ENCODE measurements at places on chromosomes 1 and 21.
A peak's percentile ranks its signal among the peaks of the same experiment; 100 is the strongest.

DNA sequence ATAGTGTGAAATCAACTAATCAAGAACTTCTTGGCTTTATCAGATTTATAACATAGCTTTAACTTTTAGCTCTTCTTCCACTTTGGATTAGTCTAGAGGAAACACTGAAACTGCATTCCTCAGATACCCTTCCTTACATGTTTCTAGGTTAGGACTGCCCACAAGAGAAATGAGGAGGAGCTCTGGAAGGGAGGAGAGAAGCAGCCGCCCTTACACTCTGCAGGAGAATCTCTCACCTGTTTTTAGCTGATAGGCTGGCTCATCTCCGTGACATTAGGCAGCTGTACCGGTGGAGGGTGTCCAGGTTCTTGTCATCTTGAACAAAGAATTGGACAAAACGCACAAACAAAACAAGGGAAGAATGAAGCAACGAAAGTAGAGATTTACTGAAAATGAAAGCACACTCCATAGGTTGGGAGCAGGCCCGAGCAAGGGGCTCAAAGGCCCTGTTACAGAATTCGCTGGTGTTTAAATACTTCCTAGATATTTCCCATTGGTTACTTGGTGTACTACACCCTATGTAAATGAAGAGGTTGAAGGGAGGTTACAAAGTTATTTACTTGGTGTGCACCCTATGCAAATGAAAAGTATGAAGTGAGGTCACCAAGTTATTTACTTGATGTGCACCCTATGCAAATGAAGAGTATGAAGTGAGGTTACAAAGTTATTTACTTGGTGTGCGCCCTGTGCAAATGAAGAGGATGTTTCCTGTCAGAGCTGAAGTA lies 524.9 kb upstream of the CHRM3 start:
- DNase-seq, result no peak

DNA sequence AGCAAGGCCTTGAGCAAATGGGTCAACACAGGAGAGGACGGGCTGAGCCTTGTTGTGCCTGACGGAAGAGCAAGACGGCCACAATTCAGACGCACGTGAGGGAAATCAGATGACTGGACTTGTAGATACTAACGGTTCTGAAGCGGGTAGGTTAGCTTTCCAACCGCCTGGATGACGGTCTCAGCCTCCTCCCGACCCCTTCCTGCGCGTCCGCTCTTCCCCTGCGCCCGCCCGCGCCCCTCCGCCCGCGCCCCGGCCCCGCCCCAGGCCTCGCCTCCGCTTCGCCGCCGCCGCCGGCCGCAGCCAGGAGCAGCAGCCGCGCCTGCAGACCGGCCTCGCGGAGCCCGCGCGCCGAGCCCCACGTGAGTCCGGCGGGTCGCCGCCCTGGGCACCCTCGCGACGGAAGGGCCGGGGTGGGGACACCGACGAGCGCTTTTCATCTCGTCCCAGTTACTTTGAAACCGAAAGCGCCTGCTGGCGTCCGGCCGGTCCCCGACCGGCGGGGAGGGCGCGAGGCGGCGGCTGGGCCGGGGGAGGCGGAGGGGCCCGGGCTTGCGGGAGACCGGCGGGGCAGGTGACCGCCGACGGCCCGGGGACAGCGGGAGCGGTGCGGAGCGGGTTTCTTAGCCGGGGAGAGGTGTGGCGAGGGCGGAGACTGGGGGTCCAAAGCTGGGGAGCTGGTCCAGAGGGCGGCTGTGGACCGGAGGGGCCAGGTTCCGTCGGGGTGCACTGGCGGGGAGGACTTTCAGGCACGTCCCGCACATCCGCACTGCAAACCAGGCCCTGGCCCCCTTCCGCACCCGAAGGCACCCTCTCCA lies at the start of gene TRAF5:
Gene TRAF5 (plus strand): TSS at position 306 of the 818 bp plus-strand sequence. CDS start 26,407 bp downstream, outside the sequence.
- DNase-seq, result peak; percentile 55

DNA sequence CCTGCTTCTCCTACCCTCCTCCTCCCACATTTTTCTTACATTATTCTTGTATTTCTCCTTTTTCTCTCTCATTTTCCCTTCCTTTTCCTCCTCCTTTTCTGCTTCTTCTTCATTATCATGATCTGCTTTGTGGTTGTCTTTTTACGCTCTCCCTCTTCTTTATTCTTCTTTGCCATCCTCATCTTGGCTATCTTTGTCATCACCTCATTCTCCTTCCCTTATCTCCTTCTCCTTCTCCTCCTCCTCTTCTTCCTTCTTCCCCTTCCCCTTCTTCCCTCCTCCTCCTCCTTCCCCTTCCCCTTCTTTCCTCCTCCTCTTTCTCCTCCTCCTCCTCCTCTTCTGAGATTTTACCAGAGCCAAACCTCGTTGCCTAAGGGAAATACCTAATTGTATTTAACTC lies 30.5 kb downstream of the RNF187 start:
- DNase-seq, result no peak

GRCh38 chr1:160610569-160611242 lies 31.4 kb upstream of the CD84 start:
- DNase-seq, result no peak

- no peak for DNase-seq
These were observed 10.2 kb downstream of the GSTM3 start for GRCh38 chr1:109730666-109731065.

DNA sequence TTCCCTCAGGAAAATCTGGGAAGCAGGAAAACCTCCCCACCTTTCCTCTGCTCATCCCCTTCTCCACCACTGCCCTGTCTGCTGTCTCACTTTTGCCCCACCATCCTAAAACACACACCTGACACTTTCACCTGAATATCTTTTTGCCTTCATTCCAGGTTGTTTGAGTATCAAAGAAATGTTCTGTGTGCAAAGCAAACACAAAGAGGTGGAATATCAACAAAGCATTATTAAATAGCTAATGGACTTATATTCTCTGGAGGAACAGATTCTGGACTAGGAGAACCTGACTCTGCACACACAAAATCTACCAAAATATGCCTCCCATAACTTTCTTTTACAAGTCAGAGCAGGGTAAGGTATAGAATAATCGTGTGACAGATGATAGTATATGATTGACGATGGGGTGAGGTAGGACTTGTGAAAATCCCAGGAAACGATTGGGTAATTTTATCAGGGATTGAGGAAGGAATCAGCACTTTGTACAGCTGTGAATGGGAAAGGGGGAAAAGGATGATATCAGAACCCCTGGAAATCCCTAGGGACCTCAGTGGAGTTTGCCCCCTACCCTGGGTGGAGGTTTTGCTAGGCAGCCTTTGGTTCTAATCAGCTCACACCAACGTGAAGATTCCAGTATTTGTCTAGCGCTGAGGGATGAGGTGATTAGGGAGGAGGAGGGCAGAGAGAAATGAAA lies 87.7 kb downstream of the PROX1 start:
- DNase-seq, result no peak

DNA sequence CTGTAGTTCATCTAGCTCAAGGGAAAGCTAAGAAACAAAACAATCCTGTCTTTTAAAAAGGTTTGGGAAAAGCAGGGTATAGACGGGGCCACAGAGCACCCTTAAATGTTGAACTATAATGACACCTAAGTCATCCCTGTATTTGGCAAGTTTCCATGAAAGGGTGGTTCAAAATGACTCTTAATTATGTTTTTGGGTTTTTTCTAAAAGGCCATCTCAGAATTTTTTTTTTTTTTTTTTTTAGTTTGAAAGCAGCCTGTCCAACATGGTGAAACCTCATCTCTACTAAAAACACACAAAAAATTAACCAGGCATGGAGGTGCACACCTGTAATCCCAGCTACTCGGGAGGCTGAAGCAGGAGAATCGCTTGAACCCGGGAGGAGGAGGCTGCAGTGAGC lies 22.2 kb downstream of the TOMM20 start:
- no peak for DNase-seq

GRCh38 chr1:154557939-154558719 lies at the start of gene UBE2Q1:
Gene UBE2Q1, minus strand, starts transcription at chr1:154558662. Its CDS starts 109 bp downstream, at chr1:154558553.
- no peak for DNase-seq

- DNase-seq, result no peak
These were observed 975.7 kb upstream of the ADGRL4 start for GRCh38 chr1:79982211-79982610.

- DNase-seq, result no peak
These were observed 115.8 kb downstream of the PTPRC start for GRCh38 chr1:198754670-198755069.

DNA sequence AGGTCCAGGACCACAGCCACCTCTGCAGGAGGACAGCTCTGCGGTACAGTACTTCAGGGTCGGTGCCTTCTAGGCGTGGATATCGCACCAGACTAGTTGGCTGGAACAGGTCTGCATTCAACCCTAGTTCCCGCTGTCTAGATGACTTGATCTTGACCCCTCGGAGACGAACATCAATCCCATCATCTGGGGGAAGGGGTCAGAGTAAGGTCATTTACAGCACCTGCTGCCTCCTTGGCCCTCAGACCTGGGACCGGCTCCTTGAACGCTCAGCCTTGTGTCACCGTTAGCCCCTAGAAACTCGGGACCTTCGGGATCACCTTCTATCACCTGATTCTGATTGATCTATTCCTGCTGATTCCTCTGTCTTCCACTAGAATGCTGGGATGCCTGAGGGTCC lies 2.6 kb downstream of the HECTD3 start:
- DNase-seq, result no peak

DNA sequence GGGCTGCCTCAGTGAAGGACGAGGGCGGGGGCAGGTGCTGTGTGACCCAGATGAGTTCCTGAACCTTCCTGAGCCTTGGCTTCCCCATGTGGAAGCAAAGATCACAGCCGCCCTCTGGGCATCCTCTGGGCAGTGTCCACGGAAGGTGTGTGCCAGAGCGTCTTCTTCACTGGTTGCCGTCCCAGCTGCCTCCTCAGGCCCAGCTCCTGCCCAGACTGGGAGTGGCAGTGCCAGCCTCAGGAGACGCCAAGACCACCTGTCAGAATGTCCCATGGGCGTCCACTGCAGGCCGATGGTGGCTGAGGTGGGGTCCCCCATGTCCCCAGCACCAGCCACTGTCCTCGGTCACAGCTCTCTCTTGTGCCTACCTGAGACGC lies 10.2 kb downstream of the ARHGEF16 start:
- no peak for DNase-seq

DNA sequence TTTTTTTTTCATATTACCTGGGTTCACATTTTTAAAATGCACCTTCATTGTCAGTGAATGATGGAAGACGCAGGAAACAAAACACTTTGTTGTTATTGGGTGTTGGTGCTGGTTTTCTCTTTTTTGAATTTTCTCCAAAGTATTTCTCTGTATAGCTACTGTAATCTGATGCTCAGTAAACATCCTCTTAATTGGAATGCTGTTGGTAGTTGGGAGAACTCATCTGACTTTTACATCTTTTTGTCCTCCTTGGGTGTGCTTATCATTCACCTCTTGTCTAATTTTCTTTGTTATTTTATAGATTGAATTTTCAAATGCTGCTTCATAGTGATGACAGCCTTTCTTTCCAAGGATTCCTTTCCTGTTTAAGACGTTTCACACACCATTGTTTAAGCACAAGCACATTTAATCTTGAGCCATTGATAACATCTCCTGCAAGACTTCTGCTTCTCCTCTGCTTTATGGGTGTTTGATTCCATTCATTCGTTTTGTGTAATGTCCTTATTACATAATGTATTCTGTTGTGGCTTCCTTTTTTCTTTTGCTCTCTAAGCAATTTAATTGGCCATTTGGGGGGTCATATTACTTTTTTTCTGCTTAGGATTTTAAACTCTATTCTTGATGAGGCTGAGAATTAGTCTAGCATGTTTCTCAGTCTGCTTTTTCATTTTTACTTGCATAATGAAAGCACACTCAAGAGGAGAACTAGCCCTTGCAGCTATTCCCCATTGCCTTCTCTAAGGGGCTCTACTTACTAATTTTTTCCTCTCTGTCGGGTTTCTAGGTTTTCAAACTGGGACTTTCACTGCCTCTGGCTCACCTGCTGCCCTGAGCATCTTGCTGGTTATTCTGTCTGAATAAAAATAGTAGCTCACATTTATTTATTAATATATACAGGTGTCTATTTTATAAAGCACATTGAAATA lies 42.0 kb upstream of the CD34 start:
- DNase-seq, result no peak

GRCh38 chr1:49356594-49356993 lies 579.9 kb upstream of the BEND5 start:
- no peak for DNase-seq
